ENCODE measurements at places on chromosomes 1 and 21. TPM values are rescaled to one million over a fixed set of nuclear protein-coding genes. Genes with fewer than 3 reads are reported as not detected.
A peak's percentile ranks its signal among the peaks of the same experiment; 100 is the strongest.

DNA sequence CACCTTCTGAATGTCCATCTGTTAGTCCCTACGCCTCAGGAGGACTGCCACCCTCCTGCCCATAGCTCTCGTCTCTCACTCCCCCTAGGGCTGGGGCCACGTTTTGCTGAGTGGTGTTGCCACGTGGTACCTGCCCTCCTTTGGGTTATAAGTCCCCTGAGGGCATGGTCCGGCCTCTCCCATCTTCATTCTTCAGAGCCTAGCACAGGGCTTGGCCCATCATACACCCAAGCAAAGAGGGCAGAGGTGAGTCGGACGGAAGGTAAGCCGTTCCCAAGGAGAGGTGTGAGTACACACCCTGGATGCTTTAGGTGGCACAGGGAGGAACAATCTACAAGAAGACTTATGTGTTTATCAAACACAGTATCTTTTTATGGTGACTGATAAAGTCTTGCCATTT is 10.9 kb downstream of the PADI2 start:
- DNase-seq, result no peak

TLR5 gene
- 0.20 TPM for polyA plus RNA-seq

B3GALT2 gene
- polyA plus RNA-seq, result 0.15 TPM

DNA sequence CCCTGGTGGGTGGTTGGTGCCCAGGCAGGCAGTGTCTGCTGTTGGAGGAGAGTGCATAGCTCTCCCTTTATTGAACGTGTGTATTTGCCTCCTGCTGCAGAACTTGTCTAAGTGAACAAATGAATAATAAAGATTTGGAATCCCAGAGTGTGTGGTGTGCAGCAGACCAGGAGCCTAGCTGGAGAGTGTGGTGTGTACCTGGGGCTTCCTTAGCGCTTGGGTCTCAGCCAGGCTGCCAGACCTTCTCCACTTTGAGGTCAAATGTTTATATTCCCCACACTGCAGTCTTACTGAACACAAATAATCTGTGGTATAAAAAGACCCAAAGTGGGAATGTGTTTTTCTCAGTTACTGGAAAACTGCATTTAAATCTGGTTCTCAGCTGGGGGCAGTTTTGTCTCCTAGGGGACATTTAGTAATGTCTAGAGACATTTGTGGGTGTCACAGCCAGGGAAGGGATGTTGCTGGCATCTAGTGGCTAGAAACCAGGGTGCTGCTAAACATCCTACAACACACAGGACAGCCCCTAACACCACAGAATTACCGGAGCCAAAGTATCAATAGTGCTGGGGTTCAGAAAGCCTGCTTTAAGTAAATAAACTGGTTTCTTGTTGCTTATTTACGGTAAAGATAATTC is 23.6 kb downstream of the SLC37A1 start:
- DNase-seq, result no peak

DNA sequence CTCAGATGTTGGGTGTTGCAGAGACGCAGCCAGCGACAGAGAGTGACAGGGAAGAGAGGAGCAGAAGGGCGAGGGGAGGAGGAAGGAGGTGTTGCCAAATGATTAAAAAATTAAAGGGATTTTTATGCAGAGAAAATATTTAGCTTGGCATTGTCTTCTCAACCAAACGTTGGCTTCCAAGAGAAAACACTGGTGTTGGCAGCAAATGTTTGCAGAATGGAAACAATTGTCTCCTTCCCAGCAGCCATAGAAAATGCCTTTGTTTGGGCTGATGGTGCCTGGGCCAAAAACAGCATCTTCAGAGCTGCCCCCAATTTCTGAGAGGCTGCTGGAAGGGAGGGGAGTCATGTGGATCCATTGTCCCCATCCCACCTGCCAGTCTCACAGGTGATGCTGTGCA is 29.7 kb upstream of the GRIK3 start:
- DNase-seq, result no peak

GRCh38 chr21:31730712-31731055 is 1.2 kb downstream of the SCAF4 start:
- no peak for DNase-seq

- DNase-seq, result no peak
Observed at GRCh38 chr21:34807146-34807880, 138.5 kb downstream of the CLIC6 start.

DNA sequence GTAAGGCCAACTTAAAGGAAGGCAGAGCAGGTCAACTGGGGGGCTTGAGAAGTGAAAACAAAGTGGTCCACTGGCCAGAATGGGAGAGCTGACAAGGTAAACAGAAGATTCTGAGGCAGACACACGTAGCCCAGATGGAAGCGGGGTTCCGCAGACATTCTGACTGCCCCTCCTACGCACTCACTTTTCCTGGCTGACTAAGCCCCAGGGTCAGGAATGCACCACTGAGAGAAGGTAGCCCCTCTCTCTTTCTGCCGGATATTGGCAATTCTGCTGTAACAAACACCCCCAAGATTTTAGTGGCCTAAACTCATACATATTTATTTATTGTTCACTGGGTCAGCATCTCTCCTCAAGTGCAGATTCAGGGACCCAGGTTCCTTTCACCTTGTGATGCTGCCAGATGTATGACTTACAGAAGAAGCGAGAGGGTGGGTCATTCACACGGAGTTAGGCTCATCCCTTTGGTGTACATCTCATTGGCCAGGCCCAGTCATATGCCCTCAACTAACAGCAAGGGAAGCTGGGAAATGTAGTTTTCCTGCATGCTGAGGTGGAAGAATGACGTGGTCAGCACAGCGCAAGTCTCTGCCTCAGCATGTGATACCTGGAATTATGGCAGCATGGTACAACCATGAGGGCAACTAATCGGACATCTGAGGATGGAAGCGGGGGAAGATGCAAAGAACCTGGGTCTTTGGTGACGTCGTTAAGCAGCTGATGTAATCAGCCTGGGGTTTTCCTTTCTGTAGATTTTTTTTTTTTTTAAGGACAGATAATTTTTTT is 43.4 kb upstream of the MRPS6 start:
- peak; percentile 20 for DNase-seq

DNA sequence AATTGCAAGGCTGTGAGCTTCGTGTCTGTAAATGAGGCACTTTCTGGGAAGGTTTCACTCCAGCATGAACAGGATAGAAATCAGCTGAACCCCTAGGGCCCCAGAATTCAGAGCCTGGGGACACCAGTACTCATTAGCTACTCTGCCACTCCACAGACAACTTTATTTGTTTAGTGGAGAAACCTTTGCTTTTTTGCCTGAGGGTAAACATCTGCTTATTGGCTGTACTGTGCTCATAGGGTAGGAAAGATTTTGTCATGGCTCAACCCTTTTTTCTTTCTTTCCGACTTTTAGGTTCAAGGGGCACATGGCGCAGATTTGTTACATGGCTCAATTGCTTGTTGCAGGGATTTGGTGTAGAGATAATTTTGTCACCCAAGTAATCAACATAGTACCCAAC is 138.4 kb upstream of the BACE2 start:
- no peak for DNase-seq

GRCh38 chr1:183577897-183578465 is 12.3 kb downstream of the NCF2 start:
- DNase-seq, result no peak

SPRR2B gene
- not detected for polyA plus RNA-seq

DNA sequence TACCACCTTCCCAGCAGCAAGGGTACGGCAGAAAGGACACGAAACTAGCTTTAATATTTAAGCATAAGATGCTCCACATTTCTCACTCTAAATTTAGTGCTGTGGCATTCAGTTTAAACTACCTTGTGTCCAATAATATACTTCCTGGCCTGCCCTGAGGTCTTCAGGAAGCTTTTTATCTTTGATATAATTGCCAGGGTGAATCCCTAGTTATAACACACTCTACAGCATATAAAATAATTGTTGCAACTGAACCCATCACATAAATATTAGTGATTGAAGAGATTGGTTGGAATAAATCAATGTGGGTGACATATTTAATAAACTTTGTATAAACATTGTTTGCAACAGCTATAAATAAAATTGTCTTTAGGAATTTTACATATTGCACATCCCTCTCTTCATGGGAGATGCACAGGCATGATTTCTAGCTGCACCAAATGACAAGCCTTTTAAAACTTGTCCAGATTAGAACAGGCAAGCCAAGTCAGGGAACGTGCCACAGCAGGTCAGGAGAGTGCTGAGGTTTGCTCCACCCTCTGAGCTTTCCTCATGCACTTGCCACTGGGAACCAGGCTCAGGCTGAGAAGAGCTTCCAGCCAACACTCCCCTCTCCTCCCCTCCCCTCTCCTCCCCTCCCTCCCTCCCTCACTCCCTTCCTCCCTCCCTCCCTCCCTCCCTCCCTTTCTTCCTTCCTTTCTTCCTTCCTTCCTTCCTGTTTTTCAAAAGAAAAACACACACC is 623.2 kb upstream of the PKN2 start:
- no peak for DNase-seq

- no peak for DNase-seq
Observed at GRCh38 chr1:243483071-243483771, 227.4 kb downstream of the SDCCAG8 start.

- no peak for DNase-seq
Observed at GRCh38 chr1:43648221-43648847, 1.6 kb upstream of the KDM4A start.

- DNase-seq, result no peak
Observed at GRCh38 chr1:37850352-37850955, 8.9 kb downstream of the MTF1 start.

GJA5 gene
- polyA plus RNA-seq, result 1.9 TPM

- DNase-seq, result no peak
Observed at GRCh38 chr1:225469051-225469450, 41.2 kb upstream of the LBR start.

DNA sequence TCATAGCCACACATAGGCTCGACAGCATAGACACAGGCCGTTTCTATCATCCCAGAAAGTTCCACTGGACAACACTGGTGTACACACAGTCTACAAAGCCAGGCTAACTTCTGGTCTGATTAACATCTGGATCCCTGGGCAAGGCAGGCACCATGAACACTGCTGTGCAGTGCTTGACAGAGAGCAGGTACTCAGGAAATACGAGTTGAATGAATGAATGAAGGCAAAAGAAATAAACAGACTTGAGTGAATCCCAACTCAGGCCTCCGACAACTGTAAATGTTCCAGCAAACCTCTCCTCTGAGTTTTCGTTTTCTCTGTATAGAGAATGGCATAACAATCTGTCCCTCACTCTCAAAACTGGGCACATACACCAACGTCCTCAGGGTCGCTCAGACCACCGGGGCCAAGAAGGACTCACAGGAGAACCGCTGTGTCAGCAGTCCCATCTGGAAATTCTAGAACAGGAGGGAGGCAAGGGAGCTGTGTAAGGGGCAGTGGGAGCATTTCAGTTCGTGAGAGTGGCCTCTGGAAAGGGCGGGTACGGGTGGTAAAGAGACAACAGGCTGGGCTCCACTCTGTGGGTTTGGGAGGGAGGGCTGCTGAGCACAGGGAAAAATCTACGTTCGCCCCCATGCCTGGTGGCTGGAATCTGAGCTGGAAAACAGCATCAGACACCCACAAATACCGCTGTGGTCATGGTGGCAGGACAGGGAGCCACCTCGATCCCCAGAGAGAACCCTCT is 15.1 kb upstream of the ECE1 start:
- DNase-seq, result no peak

DNAJB4 gene
- polyA plus RNA-seq, result 175 TPM

GRCh38 chr1:40308036-40308727 is 8.9 kb downstream of the COL9A2 start:
- DNase-seq, result no peak

GRCh38 chr1:107695341-107695740 is 269.6 kb downstream of the VAV3 start:
- DNase-seq, result no peak

DNA sequence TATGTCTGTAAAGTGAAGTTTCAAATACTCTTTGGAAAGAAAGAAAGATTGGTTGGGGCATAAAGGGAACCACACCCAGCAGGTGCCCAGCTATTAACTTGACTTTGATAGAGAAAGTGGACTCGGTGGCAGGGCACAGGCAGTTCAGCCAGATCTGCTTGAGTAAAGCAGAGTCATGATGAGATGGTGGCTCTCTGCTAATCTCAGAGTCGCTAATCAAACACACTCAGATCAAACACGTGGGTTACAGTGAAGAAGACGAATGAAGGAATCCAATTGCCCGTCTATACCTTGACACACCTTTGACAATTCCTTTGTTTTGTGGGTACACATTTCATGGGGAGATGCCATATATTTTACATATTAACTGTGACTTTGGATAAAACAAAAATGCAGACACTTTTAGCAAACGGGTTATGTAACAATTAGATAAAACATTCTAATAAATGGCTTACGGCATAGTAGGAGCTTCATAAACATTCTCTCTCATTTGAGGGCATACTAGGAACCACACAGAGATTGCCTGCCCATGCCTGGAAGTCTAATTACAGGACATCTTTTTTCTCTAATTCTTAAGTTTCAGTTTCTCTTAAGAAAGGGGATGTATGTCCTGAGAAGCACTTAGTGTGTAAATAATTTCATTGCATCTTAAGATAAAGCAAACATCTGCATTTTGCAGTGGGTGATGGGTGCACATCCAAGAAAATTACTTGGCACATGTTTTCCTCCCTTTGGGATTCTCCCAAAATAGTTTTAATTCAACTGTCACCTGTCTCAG is 7.2 kb downstream of the CBR1 start:
- DNase-seq, result no peak

CCDC24 gene
- polyA plus RNA-seq, result 2.3 TPM

GRCh38 chr1:20375563-20375962 is 84.9 kb downstream of the VWA5B1 start:
- no peak for DNase-seq

- DNase-seq, result no peak
Observed at GRCh38 chr21:40242586-40243265, 375.5 kb downstream of the PCP4 start.

DNA sequence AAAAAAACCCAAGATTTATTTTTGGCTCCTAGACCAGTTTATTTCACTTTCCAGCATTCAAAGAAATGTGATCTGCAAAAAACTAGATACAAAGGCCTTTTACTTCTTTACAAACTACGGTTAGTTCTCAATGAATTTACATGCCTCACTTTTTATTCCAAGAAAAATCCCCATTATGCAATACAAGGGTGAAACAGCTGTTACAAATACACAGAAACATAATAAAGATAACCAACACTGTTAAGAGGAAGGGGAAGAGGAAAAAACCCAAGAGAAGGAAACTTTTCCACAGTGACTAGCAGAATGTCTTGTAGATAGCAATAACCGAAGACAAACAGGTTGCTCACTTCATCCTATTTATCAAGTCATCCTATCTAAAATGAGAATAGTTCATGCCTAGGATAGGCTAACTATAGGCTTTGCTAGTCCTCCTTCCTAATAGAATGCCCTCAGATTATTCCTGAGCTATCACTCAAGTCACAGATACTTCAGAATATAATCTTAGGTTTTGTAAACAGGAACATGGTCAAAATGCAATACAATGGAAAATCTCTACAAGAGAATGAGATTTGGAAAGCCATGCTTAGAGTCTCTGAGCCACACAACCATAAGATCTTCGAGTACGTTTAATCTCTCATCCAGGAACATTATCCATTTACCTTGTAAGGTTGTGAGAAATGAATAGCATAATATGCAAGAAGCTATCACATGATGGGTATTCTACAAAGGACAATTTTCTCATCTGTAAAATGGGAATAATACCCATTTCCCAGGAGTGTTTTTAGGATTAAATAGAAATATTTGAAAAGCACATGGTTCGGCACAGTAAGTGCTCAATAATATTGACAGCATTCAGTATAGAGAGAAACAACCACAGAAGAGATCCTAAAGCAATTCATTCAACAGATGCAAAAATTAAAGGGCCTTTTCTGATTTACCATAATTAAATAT is 5.4 kb downstream of the PNRC2 start:
- DNase-seq, result no peak

Data from psoas muscle (tissue), 8 donors.